ENCODE measurements at places on chromosomes 3 and 15.

GRCh38 chr3:11534011-11534792, 109.5 kb downstream of the VGLL4 start:
- no peak for DNase-seq

GRCh38 chr3:108037770-108038169, 53.1 kb downstream of the CD47 start:
- no peak for DNase-seq

GRCh38 chr3:143224716-143225115, 105.1 kb downstream of the CHST2 start:
- DNase-seq: no peak

DNA sequence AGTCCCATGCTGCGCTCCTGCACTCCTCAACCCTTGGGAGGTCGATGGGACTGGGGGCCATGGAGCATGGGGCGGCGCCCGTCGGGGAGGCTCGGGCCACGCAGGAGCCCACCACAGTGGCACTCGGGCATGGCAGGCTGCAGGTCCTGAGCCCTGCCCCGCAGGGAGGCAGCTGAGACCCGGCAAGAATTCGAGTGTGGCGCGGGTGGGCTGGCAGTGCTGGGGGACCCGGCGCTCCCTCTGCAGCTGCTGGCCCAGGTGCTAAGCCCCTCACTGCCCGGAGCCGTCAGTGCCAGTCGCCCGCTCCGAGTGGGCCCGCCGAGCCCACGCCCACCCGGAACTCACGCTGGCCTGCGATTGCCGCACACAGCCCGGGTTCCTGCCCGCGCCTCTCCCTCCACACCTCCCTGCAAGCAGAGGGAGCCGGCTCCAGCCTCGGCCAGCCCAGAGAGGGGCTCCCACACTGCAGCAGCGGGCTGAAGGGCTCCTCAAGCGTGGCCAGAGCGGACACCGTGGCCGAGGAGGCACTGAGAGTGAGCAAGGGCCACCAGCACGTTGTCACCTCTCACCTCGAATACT, 200.3 kb downstream of the ROBO2 start:
- no peak for DNase-seq

DNA sequence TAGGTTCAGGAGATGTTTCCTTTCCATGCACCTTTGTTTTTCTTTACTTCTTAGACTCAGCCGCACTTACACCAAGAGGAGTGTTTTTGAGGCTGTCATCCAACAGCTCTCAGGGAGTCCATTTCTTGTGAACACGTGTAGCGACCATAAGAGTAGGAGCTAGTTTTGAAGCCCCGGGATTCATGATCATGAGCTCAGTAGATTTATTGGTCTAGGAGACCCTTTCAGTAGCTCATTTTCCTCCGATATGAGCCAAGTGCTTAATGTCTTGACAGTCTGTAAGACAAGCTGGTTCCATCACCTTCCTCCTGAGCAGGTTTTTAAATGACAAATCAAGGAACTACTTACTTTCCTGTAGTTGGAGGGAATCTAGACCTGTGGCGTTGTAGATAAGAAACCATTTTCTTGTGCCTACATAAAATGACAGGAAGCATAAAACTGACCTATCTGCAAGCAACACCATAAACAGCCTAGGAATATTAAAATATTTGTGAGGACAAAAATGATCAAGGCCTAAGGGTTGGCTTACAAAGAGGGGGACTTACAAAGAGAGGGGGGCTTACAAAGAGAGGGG, 172.6 kb upstream of the BHLHE40 start:
- DNase-seq: no peak

DNA sequence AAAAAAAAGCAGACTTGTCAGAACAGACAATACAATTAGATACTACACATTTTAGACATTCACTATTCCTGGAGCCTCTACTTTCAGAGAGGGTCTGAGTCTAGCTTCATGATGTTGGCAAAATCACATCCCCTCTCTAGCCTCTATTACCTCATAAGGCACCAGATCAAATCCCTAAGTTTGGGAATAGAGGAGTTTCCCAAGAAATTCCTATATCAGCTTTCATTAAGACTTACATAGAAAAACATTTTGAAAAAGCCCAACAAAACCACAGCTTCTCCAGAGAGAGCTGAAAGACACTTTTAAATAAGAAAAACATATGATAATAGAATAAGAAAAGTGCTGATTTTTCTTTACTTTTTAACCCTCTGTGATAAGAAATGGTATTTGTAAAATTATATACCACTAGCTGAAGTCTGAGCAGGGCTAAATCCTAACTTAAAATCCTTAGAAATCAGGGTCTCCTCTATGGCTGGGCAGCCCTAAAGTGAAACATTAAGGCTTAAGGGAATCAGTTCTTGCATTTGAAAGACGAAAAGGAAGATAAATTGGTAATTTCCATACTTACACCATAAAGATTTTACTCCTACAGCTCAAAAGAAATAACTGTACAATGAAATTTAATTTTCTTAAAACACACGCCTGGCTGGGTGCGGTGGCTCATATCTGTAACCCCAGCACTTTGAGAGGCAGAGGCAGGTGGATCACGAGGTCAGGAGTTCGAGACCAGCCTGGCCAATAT, 4.3 kb downstream of the TBC1D2B start:
- no peak for DNase-seq

DNA sequence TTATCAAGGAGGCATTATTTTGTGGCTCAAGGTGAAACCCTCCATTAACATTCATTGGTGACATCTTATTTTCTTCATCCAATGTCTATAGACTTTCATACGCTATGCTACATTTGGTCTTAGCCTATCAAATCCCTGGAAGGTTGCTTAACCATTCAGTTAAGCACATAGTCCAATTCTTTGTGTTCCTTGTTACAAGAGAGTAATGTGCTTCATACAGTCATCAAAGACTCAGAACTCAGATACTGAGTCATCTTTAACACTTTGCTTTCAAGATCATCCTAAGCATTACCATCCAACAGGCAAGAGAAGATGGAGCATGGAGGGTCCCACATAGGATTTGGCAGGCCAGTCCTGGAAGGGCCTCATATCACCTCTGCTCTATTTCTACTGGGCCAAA, 1202.1 kb downstream of the ROBO1 start:
- DNase-seq: no peak

GRCh38 chr3:4008205-4008604, 209.0 kb downstream of the LRRN1 start:
- no peak for DNase-seq

DNA sequence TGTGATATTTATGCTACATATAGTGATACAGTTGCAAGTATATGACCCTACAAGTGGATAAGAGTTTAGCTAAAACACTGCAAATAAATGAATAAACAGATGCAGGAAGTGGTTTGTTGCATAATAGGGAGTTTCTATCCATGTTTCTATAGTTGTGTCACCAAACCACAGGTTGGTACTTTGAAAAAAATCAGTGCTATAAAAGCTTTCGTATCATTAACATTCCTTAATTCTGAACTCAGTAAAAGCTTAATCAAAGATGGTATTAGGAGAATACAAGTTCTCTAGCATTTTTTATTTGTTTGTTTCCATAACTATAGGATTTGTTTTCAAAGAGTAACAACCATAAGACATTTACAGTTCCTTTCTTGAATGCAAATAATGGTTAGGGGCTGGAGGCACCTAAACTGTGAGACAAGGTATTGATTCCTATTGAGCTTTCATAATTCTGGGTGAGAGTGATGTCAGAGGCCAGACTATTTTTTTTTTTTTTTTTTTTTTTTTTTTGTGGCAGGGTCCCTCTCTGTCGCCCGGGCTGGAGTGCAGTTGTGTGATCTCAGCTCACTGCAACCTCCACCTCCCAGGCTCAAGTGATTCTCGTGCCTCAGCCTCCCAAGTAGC, 29.6 kb downstream of the CPOX start:
- no peak for DNase-seq

DNA sequence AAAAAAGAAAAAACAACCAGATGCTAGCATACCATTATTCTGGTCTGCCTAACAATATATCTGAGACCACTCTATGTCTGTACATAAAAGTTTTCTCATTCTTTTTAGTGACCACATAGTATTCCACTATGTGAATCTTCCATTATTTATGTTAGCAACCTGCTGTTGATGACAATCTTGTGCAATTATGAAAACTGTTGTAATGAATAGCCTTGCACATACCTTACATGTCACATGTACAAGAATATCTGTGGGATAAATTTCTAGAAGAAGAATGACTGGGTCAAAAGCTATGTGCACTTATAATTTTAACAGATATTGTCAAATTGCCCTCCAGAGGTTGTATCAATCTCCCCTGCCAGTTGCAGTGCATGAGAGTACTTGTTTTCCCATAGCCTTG, 62.5 kb downstream of the ARHGAP31 start:
- no peak for DNase-seq

DNA sequence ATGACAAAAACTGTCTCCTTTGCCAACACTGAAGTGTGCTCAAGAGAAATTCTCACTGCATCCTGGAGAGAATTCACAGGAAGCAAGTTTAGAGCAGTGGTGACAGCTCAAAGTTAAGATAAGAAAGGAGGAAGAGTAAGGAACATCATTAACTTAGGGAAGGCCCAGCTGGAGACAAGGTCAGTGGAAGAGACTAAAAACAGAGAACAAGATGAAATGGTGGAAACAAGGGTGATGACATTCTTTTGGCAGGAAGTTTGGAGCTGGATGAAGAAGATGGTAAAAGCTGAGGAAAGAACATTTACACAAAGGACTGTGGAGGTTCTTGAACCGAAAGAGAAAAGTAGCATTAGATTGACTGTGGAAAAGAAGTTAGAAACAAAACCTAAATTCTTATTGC, 6.7 kb upstream of the SUCLG2 start:
- no peak for DNase-seq

DNA sequence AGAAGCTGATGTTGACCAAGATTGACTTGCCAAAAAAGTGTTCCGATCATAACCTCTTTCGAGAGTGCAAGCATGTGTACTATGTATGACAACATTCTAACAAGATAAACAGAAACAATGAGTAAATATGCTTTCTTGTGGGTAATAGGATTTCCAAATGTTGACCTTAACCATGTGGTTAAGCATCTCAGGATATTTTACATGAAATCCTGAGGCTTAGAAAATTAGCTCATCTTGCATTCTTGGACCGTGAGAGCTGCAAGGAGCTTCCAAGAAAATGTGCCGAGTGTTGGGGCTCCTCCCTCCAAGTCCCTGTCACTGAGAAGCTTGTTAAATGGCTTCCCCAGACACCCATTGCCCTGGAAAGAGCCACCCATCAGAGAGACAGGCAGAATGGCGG, 50.1 kb downstream of the C3orf20 start:
- DNase-seq: no peak

DNA sequence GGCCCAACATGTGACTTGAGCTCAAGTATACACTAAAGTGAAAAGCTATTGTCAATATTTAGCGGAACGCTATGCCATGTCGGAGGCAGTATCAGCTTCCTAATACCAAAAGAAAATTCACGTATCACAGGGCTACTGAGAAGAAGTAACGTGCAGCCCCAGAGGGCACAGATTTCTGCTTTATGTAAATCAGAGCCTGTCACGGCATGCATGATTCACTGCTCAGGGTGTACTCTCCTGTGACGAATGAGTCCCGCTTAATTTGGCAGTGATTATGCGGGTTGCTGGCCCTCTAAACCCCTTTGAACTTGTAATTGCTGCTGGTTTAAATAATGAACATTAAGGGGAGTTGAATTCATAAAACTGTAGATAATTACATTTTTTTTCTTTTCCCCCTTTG, 85.3 kb downstream of the MEIS2 start:
- DNase-seq: no peak

DNA sequence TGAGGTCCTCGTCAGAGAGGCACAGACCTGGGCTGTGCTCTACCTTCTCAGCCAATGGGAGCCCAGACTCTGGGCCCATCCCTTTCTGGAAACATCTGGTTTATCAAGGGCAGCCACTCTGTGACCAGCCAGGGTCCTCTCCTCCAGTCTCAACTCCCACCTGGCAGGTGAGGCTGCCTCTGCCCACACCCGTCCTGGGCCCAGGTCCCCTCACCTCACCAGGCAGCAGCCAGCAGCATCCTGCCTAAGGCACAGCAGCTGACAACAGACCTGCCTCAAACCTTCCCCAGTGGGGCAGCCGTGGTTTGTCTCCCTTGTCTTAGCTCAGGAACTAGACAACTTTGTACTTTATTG, 8.7 kb upstream of the VIPR1 start:
- peak; percentile 54 for DNase-seq

GRCh38 chr15:94579286-94579685, 347.9 kb downstream of the MCTP2 start:
- no peak for DNase-seq

Measured in upper lobe of right lung (tissue), 1 donor.